COLO829 (cell line): ENCODE measurements at places on chromosomes 16 and 17.

- DNase-seq = no peak
Observed at GRCh38 chr16:26240807-26241206, 549.0 kb downstream of the HS3ST4 start.

DNA sequence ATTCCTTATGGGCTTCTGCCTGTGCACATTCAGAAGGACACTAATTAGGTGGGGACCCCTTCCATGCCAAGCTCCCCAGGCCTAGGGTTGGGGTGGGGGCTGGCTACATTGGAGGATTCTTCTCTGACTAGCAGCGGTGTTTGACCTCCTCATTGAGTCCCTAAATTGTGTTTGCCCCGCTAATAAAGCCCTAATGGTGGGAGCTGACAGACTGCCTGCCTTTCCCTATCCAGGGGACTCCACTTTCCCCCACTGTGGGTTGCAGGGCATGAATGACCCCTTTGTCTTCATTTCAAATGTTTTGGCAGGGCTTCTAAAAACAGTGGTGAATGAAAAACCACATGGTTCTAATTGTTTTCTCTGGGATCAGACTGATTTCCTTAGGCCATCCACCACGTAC is 476.8 kb upstream of the CDH11 start:
- no peak for DNase-seq

DNA sequence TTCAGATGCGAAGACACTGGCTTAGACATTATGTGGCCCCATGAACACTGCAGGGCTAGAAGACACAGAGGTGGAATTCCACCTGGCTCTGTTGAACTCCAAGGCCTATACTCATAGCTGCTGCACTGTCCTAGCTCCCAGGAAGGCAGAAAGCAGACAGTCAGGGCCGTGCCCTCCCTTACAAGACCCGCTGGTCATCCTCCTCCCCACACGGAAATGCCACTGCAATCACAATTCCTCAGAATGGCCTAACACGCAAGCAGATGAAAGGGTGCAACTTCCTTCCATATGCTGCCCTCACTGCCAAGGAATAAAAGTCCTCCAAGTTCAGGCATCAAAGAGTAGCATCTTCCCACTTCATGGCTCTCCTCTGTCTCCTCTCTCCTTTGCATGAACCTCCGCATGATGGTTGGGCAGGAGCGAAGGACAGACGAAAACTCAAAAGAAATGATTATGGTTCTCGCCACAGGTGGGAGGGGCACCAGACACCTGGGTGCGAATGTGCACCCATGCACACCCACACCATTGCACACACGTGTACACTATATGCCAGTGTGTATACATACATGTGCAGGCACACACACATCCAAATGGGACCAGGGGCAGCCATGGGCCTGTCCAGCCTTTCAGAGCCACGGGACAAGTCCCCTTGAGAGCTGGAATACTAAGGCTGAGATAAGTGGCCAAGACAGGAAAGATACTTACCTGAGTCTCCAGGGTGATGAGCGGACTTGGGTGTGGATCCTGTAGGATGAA is 113.3 kb downstream of the XYLT1 start:
- no peak for DNase-seq

GRCh38 chr16:4733211-4733742 is 794 bp downstream of the ANKS3 start:
- no peak for DNase-seq

- DNase-seq = no peak
Observed at GRCh38 chr16:67543036-67543435, 14.4 kb downstream of the RIPOR1 start.

GRCh38 chr17:72510351-72511016 is 389.7 kb downstream of the SOX9 start:
- no peak for DNase-seq

DNA sequence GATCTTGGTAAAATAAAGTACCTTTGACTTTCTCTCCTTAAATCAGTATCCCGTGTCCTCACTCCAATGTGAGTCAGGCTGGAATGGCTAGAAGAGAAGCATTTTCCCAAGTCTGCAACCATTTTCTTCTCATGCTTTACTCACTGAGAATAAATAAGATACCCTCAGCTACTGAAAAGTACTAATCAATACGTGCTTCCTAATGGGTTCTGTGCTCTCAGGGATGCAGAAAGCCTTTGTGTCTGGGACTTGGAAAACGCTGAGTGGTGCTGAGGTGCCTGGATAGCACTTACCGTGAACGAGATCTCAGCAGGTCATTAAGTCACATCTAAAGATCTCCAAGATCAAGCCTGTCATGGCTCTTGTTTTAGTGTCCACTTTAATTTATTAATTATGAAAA is 672.3 kb upstream of the C16orf82 start:
- no peak for DNase-seq

GRCh38 chr17:7261379-7262191 is 693 bp downstream of the CLDN7 start:
- DNase-seq = no peak

GRCh38 chr16:19890901-19891300 is 6.3 kb upstream of the GPRC5B start:
- DNase-seq = no peak

DNA sequence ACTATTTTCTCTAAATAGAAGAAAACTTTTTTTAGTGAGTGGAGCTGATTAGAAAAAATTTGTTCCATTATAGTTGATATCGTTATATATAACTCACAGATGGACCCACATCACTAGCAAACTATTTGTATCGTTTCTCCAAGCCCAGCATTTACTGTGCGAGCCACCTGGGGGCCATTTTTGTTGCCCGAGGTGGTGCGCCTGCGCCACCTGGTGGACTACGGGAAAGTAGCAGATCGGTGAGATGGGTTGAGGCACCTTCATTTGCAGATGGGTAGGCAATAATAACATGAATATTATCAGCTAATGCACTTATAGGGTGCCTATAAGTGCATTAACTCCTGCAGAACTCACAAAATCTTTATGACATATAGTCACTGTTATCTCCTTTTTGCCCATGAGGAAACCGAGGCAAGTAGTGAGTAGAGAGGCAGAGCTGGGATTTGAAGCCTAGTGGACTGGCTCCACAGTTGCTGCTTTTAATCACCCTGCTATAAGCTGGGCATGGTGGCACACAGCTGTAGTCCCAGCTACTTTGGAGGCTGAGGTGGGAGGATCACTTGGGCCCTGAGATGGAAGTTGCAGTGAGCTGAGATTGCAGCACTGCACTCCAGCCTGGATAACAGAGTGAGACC is 23.2 kb upstream of the NTN1 start:
- DNase-seq = peak; percentile 82

GRCh38 chr17:67358612-67359011 is 7.8 kb downstream of the PSMD12 start:
- peak; percentile 30 for DNase-seq

DNA sequence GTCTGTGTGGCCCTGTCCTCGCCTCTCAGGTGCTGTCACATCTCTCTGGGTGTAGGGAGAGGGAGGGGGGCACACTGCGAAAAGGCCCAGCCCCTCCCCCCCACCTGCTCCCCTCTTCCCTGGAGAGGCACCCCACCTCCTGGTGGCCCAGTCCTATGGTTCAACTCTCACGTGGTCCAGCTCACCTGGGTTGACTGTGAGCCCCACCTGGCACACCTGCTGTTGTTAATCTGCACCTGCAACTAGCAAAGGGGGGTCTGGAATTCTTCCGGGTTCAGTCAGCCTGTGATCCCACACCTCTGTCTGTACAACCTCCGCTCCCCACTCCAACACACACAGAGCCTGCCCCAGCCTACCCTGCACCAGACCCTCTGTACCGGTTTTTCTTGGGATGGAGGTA is 2.0 kb upstream of the SYNGR2 start:
- DNase-seq = no peak

- DNase-seq = no peak
Observed at GRCh38 chr17:77592106-77592865, 366.2 kb upstream of the TNRC6C start.

DNA sequence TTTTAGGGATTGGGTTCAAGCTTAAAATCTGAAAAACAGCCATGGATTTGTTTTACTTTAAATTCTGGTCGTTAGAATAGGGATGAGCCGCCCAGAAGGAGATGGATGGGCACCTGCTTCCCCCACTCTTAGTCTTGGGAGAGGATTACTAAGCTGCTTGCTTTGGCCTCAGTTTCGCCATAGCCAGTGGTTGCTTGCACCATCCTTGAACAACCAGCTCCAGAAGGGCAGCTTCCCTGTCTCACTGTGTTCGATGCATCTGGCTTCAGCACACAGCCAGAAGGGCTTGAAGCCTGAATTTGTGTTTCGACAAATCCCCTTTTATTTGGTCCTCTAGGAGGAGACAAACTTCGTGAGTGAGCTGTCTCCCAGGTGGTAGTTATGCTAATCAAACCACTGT is 7.1 kb downstream of the CYB5D2 start:
- DNase-seq = no peak

DNA sequence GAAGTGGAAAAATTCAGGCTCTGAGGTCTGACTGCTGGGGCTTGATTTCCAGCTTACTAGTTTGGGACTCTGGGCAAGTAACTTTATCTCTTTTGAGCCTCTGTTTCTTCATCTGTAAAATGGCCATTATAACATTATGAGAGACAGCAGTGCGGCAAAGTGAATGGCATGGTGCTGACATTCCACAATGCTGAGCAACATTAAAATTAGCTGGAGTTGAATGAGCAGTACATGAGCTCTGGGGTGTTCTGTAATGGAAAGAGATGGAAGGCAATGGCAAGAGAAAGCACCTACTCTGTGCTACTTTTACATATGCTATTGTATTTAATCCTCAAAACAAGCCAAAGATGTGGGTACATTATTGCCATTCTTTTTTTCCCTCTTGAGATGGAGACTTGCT is 535.7 kb upstream of the CDH11 start:
- no peak for DNase-seq

DNA sequence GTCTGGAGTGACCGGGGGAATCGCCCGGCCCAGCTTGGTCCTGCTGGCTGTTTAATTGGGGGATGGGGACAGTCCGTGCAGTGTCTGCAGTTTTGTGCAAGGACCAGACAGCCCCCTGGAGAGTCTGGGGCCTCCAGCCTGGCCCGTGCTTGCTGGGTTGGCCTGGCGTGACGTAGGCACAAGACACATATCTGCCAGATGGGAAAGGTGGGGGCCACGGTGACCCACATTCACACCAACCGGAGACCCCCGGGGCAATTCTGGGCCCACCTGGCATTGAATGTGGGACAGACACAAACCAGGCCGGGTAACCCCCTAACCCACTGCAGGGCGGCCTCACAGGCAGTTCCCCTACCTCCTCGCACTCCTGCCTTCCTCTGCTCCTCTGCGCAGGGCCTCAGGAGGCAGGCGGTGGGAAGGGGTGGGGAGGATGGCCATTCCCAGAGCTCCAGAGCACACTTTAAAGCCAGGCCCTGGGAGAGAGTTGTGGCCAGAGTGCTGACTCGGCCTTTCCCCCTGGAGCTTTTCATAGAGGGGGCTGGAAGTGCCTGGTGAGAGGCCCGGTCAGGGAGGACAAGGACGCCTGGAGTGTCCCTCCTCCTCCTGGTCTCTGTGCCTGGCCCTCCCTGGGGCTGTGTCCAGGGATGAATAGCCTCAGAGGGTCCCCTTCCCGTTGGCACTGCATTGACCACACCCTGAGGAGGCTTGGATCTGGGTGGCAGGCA is 1.5 kb downstream of the MRC2 start:
- no peak for DNase-seq
